ENCODE measurements at places on chromosomes 5 and 9.

DNA sequence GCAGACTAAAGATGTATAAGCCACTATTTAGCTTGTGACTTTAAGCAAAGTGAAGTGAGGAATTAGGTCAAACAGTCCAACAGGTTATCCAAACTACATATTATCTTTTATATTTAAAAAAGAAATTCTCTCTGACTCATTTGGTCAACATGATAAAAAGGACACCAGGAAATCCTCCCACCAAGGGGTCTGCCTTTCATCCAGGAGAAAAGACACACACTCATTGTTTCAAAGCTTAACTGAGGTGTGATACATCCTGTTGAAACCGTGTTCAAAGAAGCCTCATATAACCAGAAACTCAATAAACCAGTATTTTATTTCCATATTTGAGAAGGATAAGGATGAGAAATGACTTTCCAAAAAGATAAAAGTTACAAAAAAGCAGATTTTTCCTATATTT lies 417.1 kb downstream of the HCN1 start:
- DNase-seq = peak; percentile 4

- peak; percentile 78 for DNase-seq
Observed at GRCh38 chr9:122095010-122095767, 2.1 kb upstream of the TTLL11 start.

DNA sequence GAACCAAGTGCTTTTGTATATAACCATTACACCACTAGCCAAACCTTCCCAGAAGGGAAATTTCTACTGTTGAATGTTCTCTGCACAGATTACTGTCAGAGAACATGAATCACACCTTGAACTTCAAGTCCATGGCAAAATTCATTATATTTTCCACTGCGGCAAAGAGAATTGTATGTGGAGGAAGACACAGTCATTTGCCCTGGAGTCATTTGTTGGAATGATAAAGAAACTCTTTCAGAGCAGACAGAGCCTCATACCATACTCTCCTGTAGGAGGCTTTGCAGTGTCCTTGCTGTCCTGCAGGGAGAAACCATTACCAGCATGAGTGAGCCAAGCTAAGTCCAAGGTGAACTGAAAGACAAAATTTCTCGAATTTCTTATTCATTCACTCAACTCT lies 369.0 kb downstream of the ARHGEF28 start:
- no peak for DNase-seq

DNA sequence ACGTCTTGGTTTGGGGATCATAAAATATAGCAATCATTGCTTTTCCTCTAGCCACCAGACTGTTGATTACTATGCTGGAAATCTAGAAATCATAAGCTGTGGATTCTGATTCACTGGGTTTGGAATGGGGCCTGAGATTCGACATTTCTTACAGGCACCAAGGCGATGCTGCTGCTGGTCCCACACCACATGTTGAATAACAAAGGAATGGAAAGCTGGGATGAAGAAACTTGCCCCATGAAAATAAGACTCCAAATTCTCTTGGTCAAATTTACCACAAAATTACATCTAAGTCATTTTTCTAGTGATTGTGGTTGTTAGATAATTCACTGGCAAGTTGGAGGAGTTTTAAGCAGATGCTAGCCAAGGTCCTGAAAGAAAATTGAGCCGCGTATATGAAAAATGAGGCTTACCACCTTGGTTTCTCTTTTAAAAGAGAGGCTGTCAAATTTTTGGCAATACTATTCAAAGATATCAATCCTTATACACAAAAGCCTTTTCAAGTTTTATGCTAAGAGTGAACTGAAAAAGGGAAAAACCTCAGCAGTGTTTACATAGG lies 23.0 kb upstream of the MEIKIN start:
- DNase-seq = no peak

- DNase-seq = peak; percentile 26
Observed at GRCh38 chr5:22541037-22541436, 312.1 kb downstream of the CDH12 start.

DNA sequence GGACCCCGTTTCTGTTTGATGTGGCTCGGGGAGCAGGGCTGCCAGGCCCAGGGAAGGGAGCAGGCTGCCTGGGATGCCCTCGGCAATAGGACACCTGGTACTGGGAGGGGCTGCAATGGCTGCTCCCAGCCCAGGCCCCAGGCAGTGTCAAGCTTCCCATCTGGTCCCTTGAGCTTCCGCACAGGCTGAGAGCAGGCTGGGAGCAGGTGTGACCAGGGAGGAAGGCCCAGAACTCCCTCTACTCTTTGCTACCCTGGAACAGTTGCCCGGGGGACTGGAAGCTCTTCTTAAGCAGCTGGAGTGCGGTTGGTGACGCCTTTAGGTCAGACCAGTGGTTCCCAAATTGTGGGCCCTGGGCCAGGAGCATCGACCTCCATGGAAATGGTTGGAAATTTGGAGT lies 186.9 kb downstream of the GADD45G start:
- no peak for DNase-seq

- DNase-seq = no peak
Observed at GRCh38 chr5:149380466-149381121, 1.5 kb upstream of the IL17B start.

- DNase-seq = no peak
Observed at GRCh38 chr5:114636271-114636670, 274.4 kb downstream of the KCNN2 start.

Data from A673 (cell line).